ENCODE measurements at places on chromosomes 12 and 14.

GRCh38 chr14:22737052-22737451 is 29.4 kb upstream of the OXA1L start:
- DNase-seq, result peak; percentile 58

- no peak for DNase-seq
Observed at GRCh38 chr14:74591899-74592298, 20.1 kb downstream of the LTBP2 start.

DNA sequence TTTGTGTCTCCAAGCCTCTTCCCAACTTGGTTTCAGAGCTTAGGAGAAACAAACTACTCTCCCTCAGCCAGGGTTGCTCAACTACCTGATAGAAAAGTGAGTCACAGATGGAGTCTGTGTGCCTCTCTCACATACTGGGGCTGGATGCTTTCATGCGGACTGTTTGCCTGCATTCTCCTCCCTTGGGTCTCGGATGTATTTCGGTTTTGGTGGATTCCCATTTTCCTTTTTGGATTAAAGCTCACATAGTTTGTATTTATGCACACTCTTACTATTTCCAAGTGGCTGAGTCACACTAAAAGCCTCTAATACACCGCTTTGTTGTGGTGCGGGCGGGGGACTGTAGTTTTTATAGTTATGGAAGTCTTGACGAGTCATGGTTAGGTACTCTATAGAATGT is 505.4 kb downstream of the LRFN5 start:
- DNase-seq, result no peak

- DNase-seq, result no peak
Observed at GRCh38 chr14:34015383-34015782, 64.5 kb upstream of the EGLN3 start.

GRCh38 chr14:54344445-54344844 is 52.4 kb upstream of the CDKN3 start:
- no peak for DNase-seq

DNA sequence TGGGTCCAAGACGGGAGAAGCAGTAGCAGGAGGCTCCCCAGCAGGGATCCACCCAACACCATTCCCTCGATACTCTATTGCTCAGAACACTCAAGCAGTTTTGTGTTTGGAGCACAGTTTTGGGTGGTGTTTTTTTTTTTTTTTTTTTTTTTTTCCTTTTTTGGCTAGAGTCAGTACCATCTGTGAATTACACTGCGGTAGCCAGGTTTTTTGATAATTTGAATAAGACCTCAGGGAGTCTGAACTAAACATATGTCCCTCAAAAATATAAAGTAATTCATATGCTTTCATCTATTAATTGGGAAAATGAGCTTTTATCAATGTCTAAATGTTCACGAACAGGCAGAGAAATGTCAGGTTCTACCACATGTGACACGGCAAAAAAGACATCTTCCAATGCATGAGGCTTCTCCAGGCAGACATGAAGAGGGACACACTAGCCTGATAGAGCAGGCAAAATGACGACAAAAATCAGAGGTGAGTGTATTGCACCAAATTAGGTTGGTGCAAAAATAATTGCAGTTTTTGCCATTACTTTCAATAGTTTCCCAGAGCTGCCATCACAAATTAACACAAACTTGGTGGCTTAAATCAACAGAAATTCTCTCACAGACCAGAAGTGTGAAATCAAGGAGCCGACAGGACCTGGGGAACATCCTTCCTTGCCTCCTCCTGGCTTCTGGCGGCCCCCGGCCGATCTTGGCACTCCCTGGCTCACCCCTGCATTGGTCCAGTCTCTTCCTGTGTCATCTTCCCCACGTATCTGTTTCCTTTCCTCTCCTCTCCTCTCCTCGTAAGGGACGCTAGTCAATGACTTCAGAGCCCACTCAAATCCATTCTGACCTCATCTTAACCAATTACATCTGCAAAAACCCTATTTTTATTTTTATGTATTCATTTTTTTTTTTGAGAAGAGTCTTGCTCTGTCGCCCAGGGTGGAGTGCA is 33.9 kb downstream of the FOXN3 start:
- DNase-seq, result no peak

GRCh38 chr14:102696856-102697495 is 80.3 kb upstream of the TRAF3 start:
- DNase-seq, result no peak

- no peak for DNase-seq
Observed at GRCh38 chr14:82897469-82898308, 1364.0 kb upstream of the SEL1L start.

- no peak for DNase-seq
Observed at GRCh38 chr12:88952562-88952942, 372.3 kb upstream of the KITLG start.

- DNase-seq, result no peak
Observed at GRCh38 chr12:32331133-32331532, 68.2 kb upstream of the FGD4 start.

DNA sequence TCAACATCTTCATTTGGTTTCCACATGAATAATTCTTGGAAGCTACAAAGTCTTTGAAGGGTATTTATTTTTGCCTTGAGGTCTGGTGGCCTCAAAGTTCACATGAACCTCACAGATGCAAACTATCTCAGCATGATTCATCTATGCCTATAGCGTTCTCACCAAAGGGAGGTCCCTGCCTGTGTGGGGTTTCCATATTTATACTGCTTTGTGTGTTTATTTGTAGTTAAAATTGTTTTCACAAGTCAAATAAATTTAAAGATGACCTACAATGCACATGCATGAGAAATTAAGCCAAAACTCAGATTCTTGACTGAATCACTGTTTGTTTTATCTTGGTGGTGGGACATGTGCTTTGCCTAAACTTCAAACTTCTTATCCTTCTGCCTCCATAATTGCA is 176.7 kb downstream of the PPM1H start:
- no peak for DNase-seq

DNA sequence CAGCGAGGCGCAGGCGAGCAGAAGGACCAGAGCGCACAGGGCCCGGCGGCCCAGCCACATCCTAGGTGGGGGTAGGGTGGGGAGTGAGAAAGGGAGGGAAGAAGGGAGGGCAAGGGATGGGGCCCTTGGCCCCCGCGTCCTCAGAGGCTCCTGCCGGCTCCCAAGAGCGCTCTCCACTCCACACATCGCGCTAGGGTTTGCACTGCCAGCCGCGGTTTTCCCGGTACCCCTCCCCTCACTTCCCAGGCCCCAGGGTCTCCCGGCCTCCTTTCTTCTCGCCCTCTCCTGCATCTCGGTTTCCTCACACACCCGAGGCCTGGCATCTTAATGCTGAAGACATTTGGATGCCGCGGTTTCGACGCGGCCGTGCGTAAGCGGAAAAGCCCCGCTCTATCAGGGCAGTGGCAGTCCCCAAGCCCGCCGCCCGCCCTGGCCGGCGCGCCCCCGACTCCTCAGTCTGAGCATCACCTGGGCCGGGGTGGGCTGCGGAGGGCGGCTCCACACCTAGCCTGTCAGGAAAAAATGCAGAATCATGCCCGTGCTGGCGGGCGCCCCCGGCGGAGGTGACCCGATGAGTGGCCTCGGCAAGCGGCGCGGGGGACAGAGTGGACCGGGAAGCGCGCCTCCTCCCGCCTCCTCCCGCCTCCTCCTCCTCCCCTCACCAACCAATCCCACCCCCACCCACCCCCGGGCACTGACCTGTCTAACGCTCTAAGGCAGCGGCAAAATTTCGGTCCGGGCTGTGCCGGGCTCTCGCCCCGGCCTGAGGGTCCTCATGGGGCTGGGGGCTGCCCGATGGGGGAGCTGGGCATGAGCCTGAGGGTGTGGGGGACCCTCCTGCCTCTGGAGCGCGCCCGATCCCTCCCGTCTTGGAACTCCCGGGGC is 686 bp downstream of the B4GALNT1 start:
- no peak for DNase-seq

GRCh38 chr14:68979021-68979721 is at the start of gene ACTN1:
Gene ACTN1 (minus strand): TSS chr14:68979302. CDS start chr14:68979056, 246 bp downstream.
- DNase-seq, result peak; percentile 73

GRCh38 chr12:121580959-121581685 is at the start of gene KDM2B:
Gene KDM2B (minus strand): TSS chr12:121581023. CDS start chr12:121580911, 112 bp downstream.
- no peak for DNase-seq

DNA sequence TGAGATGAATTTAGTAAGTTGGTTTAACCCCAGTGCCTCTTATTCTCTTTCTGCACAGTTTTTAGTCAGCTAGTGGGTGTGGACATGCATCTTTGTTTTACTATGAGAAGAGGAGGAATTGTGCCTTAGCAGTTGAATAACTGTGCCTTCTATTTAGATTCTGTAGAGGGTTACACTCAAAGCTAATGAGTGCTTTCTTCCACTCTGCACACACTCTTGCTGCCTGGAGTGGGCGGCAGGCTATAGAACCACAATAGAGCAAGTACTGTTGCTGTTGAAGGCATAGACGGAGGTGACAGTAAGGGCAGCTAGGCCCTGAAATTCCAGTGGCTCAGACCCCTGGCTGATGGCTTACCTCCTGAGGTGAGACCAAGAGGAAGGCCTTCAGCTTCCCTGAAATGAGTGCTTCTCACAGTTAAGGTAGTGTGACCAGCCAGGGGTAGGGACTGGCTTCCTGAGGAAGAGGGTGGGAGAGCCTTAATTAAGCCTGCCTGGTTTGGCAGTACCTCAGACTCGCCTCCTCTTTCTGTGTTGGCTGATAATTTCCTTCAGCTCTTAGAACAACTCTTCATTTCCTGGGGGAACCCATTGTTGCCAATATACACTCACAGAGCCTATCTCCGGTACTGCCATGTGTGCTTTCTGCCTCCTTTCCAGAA is 24.7 kb downstream of the SUSD6 start:
- DNase-seq, result no peak

- no peak for DNase-seq
Observed at GRCh38 chr14:60925286-60925685, 55.6 kb downstream of the TRMT5 start.

- no peak for DNase-seq
Observed at GRCh38 chr12:96495841-96496545, 6.6 kb downstream of the CFAP54 start.

GRCh38 chr12:14545144-14546124 is 22.2 kb downstream of the PLBD1 start:
- DNase-seq, result no peak

GRCh38 chr12:117507548-117507947 is 146.1 kb upstream of the NOS1 start:
- no peak for DNase-seq

GRCh38 chr14:77102154-77102553 is 4.1 kb downstream of the CIPC start:
- no peak for DNase-seq

- DNase-seq, result no peak
Observed at GRCh38 chr12:43291516-43291915, 260.5 kb downstream of the ADAMTS20 start.

- DNase-seq, result no peak
Observed at GRCh38 chr12:113328368-113328889, 6.5 kb downstream of the SLC8B1 start.

- DNase-seq, result no peak
Observed at GRCh38 chr14:63426838-63427352, 108.2 kb upstream of the GPHB5 start.

DNA sequence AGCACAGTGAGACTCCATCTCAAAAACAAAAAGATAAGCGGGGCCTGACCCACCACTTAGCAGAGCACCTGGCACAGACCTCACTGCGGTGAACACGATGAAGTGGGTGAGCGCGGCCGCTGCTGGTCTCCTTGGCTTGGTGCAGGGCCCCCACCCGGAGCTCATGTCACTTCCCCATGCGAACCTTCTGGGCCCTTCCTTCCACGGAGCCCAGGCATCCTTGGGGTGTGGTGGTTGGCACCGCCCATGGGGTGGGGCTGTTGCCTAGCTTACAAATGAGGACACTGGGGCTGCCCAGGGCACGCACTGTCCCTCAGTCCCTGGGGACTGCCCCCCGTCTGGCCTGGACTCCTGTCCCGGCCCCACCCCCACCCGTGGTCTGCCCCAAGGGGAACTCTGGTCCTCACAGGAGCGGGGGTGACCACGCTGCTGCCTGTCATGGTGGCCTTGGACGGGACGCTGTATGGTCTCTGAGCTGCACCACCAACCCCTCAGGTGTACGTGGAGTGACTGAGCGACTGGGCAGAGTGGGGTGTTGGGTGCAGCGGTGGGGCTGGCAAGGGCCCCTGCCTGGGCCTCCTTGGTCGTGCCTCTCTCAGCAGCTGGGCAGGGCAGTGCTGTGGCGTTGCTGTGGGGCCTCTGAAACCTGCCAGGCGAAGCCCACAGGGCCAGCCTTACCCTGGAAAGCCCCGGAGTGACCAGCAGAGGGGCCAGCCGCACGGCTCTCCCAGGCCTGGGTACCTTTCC is 15.3 kb downstream of the FBRSL1 start:
- no peak for DNase-seq
